HCT116 (cell line): ENCODE measurements at places on chromosomes 13 and 19. TPM values are rescaled to one million over a fixed set of nuclear protein-coding genes. Genes with fewer than 3 reads are reported as not detected.

The DCT gene
- total RNA-seq, result 0.12 TPM

The ICAM5 gene
- total RNA-seq, result 53.9 TPM

The ARHGEF7 gene
- total RNA-seq, result 46.2 TPM

The ZNF540 gene
- total RNA-seq, result not detected

The IL11 gene
- total RNA-seq, result 2.8 TPM

The FGF9 gene
- 1.5 TPM for total RNA-seq

The NLRP9 gene
- not detected for total RNA-seq

The FAAP24 gene
- total RNA-seq, result 4.9 TPM

The OR10H2 gene
- total RNA-seq, result not detected

The PCDH9 gene
- total RNA-seq, result 0.02 TPM

The TARM1 gene
- not detected for total RNA-seq

The CEACAM8 gene
- total RNA-seq, result not detected

The LSR gene
- 211 TPM for total RNA-seq

The ZNF20 gene
- 1.0 TPM for total RNA-seq

The SLC46A3 gene
- 0.93 TPM for total RNA-seq

The IZUMO4 gene
- total RNA-seq, result 6.1 TPM

The CPB2 gene
- 0.15 TPM for total RNA-seq

The XPO4 gene
- total RNA-seq, result 29.7 TPM

The FBXO27 gene
- total RNA-seq, result 16.4 TPM

The PEAK3 gene
- total RNA-seq, result not detected

The KLF1 gene
- not detected for total RNA-seq

The CKAP2 gene
- 80.2 TPM for total RNA-seq

The ZNF823 gene
- total RNA-seq, result 4.7 TPM

The AP2S1 gene
- total RNA-seq, result 296 TPM

The BEST2 gene
- 0.10 TPM for total RNA-seq

The IGFL4 gene
- not detected for total RNA-seq

The CBY2 gene
- total RNA-seq, result not detected

The KCNK6 gene
- 11.0 TPM for total RNA-seq

The LGALS4 gene
- total RNA-seq, result 0.86 TPM

The FAM83E gene
- 6.8 TPM for total RNA-seq

The MYPOP gene
- total RNA-seq, result 10.8 TPM

The GRWD1 gene
- total RNA-seq, result 64.8 TPM
